Bronchial epithelial cell (primary cell): ENCODE measurements at places on chromosomes 2 and 18. TPM values are rescaled to one million over a fixed set of nuclear protein-coding genes. Genes with fewer than 3 reads are reported as not detected.

CCDC148 gene
- total RNA-seq: 0.13 and 0.26 TPM in 2 replicates

TMEM163 gene
- not detected in 2 replicates for total RNA-seq

ALK gene
- not detected in 2 replicates for total RNA-seq

SP140L gene
- 1.6 and 3.6 TPM in 2 replicates for total RNA-seq

DUSP19 gene
- under 0.01 and 0.38 TPM in 2 replicates for total RNA-seq

TRIM43 gene
- total RNA-seq: under 0.01 TPM in 1 of 2 replicates, not detected in the other

KCNG2 gene
- total RNA-seq: not detected in 2 replicates

SEMA4F gene
- total RNA-seq: 3.2 and 5.1 TPM in 2 replicates

ZAP70 gene
- not detected in 2 replicates for total RNA-seq

ETAA1 gene
- total RNA-seq: 16.8 and 18.3 TPM in 2 replicates

CCDC195 gene
- total RNA-seq: not detected in 2 replicates

SALL3 gene
- not detected in 2 replicates for total RNA-seq

CHN1 gene
- total RNA-seq: 0.64 and 2.6 TPM in 2 replicates

SIX3 gene
- not detected in 2 replicates for total RNA-seq

RPRM gene
- total RNA-seq: 0.13 TPM in 1 of 2 replicates, not detected in the other

LRP2 gene
- total RNA-seq: not detected in 2 replicates

LRP1B gene
- under 0.01 TPM in 1 of 2 replicates, not detected in the other for total RNA-seq

TMEM182 gene
- total RNA-seq: 4.9 and 6.1 TPM in 2 replicates

EHD3 gene
- 1.6 and 2.3 TPM in 2 replicates for total RNA-seq

SUCLG1 gene
- 24.6 and 27.9 TPM in 2 replicates for total RNA-seq

COL3A1 gene
- total RNA-seq: 1.4 and 43.4 TPM in 2 replicates

AMER3 gene
- total RNA-seq: under 0.01 TPM in 1 of 2 replicates, not detected in the other
